ENCODE measurements at places on chromosomes 16 and 17.

- no peak for DNase-seq
Measured at GRCh38 chr16:83728492-83728891, 79.3 kb upstream of the HSBP1 start.

- no peak for DNase-seq
Measured at GRCh38 chr17:58875261-58875660, 119.6 kb downstream of the PPM1E start.

- DNase-seq, result no peak
Measured at GRCh38 chr17:10177913-10178505, 20.4 kb downstream of the GAS7 start.

DNA sequence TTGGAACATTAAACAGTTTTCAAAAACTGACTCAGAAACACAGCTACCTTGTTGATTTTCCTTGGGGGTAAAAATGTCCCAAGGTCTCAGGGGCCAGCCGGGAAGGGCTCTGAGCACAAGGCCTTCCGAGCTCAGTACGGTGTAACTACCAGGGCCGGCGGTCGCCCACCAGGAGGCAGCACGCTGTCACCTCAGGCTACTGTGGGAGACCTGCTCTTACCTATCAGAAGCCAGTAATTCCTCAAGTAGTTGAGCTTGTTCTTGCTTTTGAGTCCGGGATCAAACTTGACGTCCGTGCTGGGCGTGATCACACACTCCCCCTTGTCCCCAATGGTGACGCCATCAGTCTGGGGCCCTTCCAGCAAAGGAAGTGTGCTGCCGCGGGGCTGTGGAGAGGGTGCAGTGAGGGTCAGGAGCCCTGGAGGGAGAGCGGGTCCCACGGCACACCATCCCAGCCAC, 43.4 kb upstream of the ICAM2 start:
- DNase-seq, result no peak

DNA sequence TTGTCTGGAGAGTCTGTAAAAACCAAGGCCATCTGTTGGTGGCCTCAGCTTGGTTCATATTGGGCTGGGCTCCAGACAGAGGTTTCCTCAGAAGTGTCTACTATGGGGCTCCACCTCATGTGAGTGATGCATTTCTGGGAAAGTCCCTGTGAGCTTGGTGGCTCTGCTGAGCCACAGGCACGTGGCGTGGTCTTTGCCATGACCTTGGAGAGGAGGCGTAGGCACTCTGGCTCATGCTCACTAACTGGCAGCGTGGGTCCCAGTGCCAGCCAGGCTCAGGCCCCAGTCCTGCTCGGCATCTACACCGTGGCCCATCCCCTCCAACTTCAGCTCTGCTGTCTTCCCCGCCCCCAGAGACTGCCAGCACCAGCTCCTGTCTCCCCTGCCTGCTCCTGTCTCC, 10.7 kb upstream of the SMTNL2 start:
- DNase-seq, result no peak

GRCh38 chr17:75012346-75013091, at the start of gene MRPL58:
TSS of gene MRPL58 (plus strand) at chr17:75012670. CDS start at chr17:75012687, 17 bp downstream.
- DNase-seq, result peak; percentile 89

GRCh38 chr17:82388223-82388921, 16.8 kb downstream of the UTS2R start:
- no peak for DNase-seq

GRCh38 chr16:57127037-57127763, 34.8 kb downstream of the CPNE2 start:
- no peak for DNase-seq

- peak; percentile 81 for DNase-seq
Measured at GRCh38 chr16:31487720-31488467, 5.0 kb downstream of the SLC5A2 start.

GRCh38 chr16:74477226-74477625, 55.9 kb upstream of the CLEC18B start:
- no peak for DNase-seq

DNA sequence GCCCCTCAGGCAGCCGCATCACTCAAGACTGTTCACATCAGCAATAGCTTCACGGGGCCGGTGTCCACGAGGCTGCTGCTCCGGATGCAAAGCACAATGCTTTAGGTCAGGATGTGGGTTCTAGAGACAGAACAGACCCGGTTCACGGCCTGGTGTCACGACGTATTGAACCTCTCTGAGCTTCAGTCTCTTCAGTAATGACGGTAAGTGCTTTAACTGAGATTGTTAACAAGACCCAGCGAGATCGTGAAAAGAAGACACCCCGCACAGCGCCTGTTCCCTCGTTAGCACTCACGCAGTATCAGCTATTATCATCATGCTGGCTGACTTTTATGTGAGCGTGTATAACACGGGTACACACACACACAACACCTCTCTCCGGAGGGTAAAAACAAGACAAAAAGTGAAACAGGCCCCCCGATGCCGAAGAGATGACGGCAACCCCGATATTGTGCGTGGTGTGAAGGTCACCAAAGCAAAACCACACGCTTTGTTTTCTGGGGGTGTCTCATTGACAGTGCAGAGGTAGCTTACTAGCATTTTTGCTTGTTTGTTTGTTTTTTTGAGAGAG, 21.4 kb upstream of the ABR start:
- DNase-seq, result no peak

DNA sequence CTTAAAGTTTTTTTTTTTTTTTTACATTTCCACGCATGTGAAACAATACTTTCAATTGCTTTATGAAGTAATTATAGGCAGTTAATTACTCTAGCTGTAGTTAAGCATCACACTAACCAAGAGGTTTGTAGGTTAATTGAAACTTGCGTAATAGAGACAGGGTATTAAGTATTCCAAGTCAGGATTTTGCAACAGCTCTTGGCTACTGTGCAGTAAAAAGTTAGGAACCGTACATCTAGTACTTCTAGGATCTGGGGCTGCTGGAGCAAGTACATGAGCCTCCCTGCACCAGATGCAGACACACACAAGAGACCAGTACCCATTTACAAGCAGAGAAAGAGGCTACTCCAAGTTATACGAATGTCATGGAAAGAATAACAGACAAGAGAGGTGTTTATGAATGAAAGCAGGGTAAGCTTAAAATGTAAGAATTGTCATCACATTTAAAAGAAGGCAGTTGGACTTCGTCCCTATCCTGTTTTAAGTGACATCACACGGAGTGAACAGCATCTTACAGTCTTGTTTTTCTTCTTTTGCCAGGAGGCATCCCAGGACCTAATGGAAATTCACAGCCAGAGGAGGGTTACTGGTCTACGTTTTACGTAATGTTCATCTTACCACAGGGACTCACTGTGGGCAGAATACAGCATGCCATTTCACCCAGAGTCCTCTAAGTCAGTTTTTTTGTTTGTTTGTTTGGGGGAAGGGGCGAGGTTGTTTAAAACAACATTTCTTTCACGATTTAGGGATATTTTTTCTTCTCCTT, 379.6 kb upstream of the PSMD7 start:
- no peak for DNase-seq

- no peak for DNase-seq
Measured at GRCh38 chr16:72036098-72036497, 18.2 kb upstream of the HP start.

DNA sequence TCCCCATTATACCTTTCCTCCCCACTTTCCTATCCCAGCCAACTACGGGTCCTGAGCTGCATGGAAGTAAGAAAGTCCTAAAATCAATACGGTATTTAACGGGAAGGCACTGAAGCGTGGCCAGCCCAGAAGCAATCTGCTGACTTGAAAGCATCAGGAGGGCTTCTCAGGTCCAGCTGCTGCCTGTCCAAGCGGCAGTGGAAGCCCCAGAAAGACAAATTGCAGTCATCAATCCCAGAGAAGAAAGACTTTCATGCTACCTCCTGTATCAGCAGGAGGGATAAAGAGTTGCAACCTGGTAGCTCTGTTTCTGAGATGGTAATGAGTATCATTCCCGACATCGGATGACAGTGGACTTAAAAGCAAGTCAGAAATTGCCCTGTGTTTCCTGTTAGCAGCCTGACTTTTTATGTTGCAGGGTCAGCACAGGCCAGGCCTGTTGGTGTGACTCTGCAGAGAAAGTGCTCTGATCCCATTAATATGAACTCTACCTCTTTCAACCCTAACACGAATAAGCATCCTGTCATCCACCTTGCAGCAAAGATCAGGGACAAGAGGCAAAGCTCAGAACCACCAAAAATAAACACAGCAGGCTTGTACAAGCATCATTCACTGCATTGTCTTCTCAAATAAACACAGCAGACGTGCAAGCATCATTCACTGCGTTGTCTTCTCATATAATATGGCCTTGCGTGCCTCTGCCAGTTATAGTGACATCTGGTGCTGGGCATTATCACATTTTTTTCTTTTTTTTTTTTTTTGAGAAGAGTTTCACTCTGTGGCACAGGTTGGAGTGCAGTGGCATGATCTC, 358.6 kb upstream of the CDH11 start:
- DNase-seq, result peak; percentile 24

DNA sequence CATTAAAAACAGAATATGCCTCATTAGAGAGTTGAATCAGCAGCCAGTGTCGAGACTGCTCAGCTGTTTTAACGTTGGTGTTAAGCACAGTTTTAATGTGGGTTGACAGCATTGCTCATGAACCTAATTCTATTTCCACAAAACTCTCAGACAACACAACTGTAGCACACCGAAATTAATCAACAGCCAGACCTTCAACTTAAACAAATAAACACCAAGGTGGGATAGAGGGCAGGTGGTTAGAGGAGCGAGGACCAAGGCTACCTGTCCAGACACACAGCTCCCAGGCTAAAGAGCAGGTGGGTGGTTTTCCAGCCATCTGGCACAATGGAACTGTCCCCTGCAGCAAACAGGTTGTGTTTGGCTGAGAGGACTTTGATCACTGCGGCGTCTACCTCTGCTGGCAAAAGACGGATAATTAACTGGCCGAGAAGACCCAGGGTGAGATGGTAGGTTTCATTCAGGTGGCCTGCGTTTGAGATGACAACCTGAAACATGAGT, 69.6 kb upstream of the ATP2A3 start:
- DNase-seq, result peak; percentile 47

DNA sequence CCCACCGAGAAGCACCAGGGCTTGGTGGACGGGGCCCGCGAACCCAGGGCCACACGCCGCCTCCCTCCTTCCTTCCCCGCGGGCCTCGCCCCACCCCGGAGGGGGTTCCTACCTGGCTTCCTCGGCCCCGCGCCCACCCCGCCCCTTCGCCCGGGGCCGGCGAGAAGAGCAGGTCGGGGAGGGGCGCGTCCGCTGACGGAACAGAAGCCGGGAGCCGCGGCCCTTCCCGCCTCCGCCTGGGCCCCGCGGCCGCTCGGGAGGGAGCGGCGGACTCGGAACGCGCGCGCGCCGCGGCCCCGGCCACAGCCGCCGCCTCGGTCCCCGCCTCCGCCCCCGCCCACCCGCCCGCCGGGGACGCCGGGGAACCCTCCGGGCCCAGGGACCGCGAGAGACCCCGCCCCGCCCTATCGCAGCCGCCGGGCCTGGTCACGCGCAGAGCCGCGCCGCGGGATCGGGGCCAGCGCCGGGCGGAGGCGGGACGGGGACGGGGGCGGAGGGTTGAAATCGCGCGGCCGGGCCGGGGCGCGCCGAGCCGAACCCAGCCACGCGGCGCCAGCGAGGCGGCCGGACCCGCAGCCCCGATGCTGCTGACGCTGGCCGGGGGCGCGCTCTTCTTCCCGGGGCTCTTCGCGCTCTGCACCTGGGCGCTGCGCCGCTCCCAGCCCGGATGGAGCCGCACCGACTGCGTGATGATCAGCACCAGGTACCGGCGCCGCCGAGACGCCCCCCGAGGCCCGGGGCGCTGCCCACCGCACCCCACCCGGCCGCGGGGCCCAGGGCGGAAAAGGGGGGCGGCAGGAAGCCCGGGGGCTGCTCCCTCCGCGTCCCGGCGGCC, at the start of gene TLCD3A:
TLCD3A (plus strand) TSS at position 530 of the 835 bp plus-strand sequence; CDS start at position 582, 52 bp downstream.
- DNase-seq, result peak; percentile 55

DNA sequence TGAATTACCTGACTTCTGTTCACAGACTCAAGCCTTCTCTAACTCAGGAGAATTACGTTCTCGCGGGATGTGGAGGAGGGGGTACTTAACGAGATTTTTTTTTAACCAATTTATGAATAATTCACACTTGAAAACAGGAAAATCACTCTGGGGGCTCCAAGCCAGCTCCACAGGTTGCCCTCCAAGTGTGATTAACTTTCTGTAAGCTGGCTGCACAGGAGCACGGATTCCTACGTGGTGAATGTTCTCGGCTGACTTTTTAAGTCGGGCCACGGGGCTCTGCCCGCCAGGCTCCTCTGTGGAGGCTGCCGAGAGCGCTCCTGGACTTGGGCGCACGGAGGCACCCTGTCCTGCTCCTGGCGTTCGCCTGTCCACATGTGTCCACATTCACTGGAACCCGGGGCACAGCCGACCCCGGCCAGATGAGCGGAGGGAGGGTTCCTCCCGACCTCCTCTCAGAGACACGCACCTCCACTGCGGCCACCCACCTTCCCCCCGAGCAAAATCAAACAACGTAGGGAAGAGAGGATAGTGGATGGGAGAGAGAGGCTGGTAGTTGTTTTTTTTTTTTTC, 147.1 kb upstream of the CHMP6 start:
- peak; percentile 24 for DNase-seq

GRCh38 chr17:12730931-12731521, 58.3 kb upstream of the ARHGAP44 start:
- DNase-seq, result no peak

GRCh38 chr17:67477687-67478086, 100.6 kb downstream of the PITPNC1 start:
- no peak for DNase-seq

DNA sequence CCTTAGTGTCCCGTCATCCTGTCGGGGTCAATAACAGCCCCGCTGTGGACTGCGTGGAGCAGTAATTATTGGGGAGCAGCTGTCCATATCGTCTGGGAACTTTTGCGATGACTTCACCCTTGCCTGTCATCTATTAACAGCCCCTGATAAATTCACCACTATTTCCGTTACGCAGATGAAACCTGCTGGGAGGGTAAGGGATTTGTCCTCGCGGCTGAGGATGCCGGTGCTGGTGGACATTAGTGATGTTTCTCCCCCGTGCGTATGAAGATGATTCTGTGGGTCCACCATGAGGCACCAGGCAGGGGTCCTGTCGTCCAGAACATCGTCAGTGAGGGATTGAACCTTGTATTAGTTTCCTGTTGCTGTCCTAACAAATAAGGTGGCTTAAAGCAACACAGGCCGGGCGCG, 1.0 kb downstream of the FLYWCH2 start:
- DNase-seq, result no peak

DNA sequence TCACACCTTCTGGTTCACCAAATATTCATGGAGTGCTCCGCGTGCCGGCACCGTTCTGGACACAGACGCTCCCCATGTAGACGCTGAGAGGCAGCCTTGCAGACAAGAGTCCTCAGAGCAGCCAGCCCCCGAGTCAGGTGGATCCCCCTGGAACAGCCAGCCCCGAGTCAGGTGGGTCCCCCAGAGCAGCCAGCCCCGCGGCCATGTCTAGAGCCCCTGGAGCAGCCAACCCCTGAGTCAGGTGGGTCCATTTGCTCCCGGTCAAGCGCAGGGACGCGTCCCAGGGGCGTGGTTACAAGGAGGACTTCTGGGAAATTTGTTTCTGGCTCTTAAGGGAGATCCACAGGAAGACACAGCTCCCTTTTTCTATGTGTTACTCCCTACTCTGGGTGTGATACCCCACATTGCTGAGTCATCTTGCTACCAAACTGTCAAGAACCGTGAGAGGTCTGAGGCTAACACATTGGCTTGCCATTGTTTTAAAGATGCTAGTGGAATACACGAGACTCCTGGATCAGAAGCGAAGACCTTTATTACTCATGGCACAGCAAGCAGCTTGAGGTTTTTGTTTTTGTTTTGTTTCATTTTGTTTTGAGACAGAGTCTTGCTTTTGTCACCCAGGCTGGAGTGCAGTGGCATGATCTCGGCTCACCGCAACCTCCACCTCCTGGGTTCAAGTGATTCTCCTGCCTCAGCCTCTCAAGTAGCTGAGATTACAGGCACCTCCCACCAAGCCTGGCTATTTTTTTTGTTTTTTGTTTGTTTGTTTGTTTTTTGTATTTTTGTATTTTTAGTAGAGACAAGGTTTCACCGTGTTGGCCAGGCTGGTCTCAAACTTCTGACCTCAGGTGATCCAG, 43.3 kb upstream of the CBFA2T3 start:
- no peak for DNase-seq

- DNase-seq, result no peak
Measured at GRCh38 chr17:76150712-76151622, 9.9 kb upstream of the FOXJ1 start.
